ENCODE measurements at places on chromosomes 6 and 20.

- no peak for DNase-seq
These were observed 1079.3 kb downstream of the EPHA7 start for GRCh38 chr6:92339936-92340640.

DNA sequence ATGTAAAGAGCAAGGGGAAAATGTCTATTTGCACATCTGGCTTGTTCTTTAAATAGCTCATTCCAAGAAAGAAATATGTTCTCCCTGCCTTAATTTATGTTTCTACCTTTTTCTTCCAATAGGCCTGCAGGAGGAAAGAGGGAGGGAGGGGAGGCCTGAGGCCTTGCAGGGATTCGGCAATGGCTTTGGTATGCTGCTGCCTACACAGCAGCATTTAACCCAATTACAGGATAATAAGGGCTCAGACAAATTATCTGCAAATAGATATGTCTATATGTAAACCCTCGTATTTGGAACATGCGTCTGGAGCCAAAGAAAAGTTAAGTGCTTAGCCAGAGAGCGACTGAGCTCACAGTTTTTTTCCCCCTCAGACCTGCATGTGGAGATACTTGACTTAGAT, 277.2 kb downstream of the CDC5L start:
- DNase-seq, result no peak

- no peak for DNase-seq
These were observed 18.4 kb downstream of the EDN3 start for GRCh38 chr20:59318803-59319202.

GRCh38 chr6:157267654-157268053, 55.7 kb downstream of the TMEM242 start:
- no peak for DNase-seq

GRCh38 chr6:134340179-134340975, 22.5 kb upstream of the SGK1 start:
- no peak for DNase-seq

DNA sequence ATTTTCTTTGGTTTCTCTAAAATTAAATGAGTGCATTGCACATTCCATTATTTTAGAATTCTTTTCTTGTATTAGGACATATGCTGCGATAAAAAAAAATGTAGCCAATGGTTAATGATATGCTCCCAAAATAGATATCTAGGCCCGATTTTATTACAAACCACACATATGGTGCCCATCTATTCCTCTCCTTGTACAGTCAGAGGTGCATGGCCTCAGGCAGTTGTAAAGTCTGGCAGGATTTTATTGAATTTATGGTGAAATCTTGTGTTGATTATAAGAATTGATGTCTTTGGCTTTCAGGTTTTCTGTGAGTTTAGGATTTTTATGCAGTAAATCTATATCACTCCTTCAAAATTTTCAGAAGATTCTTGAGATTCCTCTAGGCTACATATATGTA, 192.2 kb downstream of the RFPL4B start:
- no peak for DNase-seq

GRCh38 chr6:331622-332521, 39.6 kb downstream of the DUSP22 start:
- DNase-seq, result no peak

DNA sequence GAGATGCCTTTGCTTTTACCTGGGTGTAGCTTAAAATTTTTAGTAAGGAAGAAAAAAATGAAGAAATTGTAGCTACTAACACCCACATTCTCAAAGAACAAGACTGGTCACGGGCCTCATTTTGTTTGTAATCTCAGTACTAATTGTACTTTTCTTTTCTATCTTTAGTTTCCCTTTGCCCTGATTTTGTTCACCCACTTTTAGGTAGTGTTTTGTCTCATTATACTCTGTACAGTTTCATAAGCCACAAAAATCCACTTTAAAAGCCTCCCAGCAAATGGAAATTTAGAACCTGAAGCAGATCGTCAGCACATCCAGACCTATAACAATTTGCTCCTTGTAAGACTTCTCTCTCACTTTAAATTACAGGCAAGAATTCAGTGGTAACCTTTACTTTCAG, 43.3 kb downstream of the TP53INP2 start:
- DNase-seq, result no peak

GRCh38 chr6:150880336-150880735, 14.8 kb downstream of the MTHFD1L start:
- DNase-seq, result no peak

- DNase-seq, result no peak
These were observed 25.4 kb downstream of the COL9A1 start for GRCh38 chr6:70277470-70277869.

DNA sequence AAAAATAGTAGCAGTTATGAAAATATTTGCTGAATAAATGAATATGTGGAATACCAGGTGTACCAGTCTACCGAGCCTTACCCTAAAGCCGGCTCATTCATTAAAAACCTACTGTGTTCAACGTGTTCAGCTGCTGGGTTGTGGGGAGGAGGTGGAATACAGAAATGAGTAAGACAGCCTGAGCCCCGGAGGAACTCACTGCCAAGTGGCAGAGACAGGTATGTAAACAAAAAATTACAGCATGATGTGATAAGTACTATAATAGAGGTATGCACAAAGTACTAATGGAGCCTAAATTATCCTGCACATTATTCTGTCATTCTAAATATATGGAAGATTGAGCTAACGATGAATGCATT, 6.8 kb upstream of the ADTRP start:
- DNase-seq, result no peak

DNA sequence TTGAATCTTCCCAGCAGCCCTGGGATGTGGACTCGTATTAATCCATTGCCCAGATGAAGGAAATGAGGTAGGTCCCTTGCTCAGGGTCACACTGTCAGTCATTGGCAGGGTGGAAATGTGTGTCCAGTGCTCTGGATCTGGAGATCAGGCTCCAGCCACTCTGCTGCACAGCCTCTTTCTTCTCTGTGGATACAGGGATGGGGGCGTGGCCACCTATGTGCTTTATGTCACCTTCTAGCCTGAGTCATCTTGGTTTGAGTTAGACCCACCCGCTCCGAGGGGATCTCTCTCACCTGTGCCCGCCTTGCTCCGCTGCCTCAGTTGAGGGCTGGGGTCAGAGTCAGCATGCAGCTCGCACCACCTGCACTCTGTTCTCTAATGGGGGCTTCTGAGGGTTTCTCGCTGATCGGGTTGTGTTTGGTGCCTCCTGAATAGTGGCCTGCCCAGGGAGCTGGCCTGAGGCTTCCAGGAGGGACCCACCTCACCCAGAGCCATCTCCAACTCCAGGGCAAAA, 80.0 kb downstream of the TCP11 start:
- DNase-seq, result no peak

DNA sequence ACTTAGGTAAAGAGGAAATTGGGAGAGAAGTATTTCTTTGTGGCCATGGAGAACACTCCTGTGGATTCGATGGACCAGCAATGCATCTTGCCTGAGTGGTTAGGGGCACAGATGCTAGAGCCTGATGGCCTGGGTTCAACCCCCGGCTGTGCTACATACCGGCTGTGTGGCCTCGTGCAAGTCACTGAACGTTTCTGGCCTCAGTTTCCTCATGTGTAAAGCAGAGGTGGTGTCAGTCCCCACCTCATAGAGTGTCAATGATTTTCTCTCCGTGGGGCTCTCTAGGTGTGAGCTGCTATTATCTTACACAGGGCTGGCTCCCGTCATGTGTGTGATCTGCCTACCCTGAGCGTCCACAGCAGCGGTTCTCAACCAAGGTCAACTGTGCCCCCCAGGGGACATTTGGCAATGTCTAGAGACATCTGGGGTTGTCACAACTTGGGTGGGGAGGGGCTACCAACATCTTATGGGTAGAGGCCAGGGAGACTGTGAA, 50.0 kb upstream of the PTPN1 start:
- DNase-seq, result no peak

- no peak for DNase-seq
These were observed 245.5 kb upstream of the ECI2 start for GRCh38 chr6:4380881-4381281.

GRCh38 chr6:120816794-120817193, 517.5 kb downstream of the TBC1D32 start:
- no peak for DNase-seq

All from tibial nerve (tissue), 4 donors.